ENCODE measurements at places on chromosomes 5 and 9.

DNA sequence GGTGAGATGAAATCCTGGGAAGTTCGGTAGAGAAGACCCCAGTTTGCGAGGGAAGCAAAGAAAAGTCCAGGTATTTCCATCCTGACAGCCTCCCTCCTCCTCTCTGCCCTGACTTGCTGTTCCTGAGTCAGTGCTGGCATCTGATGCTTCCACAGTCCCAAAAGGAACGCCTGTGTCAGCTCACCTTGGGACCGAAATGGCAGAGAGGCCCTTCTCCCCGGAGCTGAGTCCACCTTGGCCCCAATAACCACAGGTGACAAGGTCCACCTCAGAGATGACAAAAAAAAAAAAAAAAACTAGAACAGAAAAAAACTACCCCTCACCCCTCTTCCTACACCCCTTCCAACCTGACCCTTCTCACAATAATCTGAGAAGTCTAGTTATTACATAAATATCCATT, 31.6 kb downstream of the SLC6A7 start:
- DNase-seq = no peak

DNA sequence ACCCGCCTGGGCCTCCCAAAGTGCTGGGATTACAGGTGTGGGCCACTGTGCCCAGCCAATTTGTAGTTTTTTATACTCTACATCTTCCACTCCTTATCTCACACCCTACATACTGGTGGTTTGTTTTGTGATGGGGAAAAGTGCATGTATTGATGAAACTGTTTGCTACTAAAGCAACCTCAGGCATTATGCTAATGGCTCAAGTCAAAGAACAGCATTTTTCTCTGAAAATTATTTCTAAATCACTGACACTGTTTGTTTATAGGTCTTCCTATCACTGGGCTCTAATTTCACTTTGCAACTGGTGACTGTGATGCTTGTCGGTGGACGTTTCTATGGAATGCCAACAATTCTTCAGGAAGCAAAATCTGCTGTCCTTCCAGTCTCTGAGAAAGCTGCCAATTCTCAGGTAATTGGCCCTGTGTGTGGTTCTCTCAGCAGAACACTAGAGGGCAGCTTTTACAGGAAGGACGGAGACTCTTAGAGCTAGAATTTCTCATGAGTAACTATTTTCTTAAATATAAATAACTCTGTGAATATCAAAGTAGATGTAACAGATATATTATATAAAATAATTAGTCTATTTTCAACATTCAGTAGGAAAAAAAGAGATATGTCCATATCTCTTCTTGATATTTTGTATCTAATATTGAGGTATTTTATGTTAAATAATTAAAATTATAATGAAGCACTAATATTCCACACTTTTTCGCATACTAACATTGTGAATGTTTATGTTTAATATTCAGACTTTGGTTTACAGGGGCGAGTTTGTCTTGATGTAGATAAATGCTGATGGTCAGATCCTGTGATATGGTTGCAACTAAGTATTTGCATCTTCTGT, 244.1 kb downstream of the ADGRV1 start:
- peak; percentile 8 for DNase-seq

DNA sequence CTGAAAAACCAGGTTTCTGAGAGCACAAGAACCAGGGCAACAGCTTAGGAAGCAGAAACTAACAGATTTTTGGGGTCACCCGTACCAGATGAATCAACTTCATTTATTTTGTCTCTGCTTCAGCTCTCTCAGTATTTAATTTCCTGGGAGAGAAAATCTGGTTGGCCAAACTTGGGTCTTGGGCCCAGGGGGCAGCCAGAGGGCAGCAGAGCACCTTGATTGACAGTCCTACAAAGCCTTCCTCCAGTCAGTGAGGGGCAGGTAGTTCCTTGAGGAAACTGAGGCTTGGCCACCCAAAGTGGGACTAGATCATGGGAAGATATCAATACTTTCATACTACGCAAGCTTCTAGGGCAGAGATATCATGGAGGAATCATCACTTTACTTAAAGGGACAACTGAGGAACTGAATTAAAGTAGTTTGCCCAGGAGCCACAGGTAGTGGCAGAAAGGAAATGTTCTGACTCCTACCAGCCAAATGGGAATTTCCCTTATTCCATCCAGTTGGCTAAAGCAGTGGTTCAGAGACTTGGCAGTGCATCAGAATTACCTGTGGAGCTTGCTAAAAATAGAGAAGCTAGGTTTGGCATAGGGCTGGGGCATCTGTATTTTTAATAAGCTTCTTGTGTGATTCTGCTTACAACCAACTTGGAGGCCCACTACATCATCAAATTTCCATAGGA, 21.5 kb upstream of the ARHGAP26 start:
- DNase-seq = peak; percentile 19

- no peak for DNase-seq
These were observed 6.0 kb downstream of the KIF2A start for GRCh38 chr5:62312036-62312435.

- no peak for DNase-seq
These were observed 199.1 kb downstream of the MTRR start for GRCh38 chr5:8068078-8068477.

GRCh38 chr9:18208166-18209059, 265.5 kb upstream of the ADAMTSL1 start:
- DNase-seq = peak; percentile 21

GRCh38 chr9:114484854-114485443, 20.3 kb downstream of the WHRN start:
- DNase-seq = peak; percentile 92
